ENCODE measurements at places on chromosomes 12 and 14.

- no peak for DNase-seq
These were observed 14.0 kb upstream of the DHRS2 start for GRCh38 chr14:23621932-23622730.

DNA sequence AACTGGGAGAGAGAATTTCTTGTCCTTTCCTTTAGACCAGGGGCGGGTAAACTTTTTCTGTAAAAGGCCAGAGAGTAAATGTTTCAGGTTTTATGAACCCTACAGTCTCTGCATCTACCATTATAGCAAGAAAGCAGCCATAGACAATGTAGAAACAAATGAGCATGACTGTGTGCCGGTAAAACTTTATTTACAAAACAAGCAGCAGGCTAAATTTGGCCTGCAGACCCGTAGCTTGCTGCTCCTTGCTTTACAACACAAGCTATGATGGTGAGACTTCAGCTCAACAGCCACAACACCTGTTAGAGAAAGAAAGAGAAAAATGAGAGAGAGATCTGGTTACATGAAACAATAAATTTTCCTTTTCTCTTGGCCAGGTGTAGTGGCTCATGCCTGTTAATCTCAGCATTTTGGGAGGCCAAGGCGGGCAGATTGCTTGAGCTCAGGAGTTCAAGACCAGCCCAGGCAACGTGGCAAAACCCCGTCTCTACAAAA, 4.2 kb upstream of the CDC42BPB start:
- no peak for DNase-seq

DNA sequence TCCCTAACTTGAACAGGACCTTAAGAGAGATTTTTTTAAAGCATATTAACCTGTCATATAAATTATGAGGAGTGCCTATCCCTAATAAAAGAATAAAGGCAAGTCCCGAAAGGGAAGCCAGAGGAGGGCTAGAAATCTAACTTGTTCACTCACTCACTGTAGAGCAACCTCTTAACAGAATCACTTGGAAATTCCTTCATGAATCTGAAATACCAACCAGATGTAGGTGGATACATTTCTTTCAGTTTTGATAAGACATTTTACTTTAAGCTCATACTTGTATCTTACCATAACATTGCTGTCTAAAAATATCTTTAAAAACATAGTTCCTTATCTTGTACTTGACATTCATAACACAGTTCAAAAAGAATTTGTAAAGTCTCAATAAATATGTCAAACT, 25.7 kb downstream of the NTN4 start:
- DNase-seq, result no peak

- DNase-seq, result no peak
These were observed 17.7 kb downstream of the C12orf71 start for GRCh38 chr12:27064397-27065342.

DNA sequence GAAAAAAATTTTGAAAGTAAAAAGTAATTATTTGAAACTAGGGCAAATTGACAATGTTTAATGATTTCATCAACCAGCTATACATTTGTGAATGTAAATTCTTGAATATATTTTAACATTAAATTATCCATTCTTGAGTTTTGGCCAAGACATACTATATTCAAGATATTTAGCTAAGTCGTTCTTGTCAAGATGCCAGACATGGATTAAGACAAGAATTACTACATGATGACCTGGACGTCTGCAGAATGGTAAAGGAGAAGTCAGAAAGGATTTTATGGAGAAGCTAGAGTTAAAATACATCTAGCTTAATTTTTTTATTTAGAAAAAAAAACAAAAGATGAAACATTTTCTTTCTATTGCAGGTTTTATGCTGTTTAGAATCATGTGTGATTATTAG, 255.8 kb downstream of the TMTC2 start:
- DNase-seq, result no peak

DNA sequence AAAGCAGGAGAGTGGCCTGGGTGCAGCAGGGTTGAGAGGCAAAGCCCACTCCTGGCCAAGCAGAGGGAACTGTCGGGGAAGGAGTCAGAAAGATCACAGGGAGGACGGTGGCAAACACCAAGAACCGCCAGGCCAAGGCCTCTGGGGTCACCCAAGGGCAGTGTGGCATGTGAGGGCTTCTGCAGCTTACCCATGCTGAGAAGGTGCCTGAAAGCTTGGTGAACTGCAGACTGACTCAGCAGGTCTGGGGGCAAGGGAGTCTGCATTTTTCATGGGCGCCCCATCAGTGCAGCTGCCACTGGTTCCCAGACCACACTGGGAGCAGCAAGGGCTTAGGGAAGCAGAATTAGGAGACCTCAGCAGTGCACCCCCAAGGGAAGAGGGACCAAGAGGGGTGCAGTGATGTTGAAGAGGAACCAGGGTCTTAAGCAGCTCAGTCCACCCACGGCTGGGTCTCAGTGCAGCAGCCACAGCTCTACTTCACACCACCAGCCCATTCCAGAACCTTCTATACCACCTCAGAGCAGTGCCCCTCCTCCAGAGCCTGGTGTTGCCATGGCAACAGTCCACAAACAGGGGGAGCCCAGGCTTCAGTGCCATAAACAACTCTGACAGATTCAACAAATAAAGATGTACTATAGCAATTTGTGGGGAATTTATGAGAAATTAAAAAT, 59.4 kb downstream of the ITPK1 start:
- DNase-seq, result no peak

All from left renal pelvis (tissue), 4 donors.